HCT116 (cell line): ENCODE measurements at places on chromosomes 12 and 14.

DNA sequence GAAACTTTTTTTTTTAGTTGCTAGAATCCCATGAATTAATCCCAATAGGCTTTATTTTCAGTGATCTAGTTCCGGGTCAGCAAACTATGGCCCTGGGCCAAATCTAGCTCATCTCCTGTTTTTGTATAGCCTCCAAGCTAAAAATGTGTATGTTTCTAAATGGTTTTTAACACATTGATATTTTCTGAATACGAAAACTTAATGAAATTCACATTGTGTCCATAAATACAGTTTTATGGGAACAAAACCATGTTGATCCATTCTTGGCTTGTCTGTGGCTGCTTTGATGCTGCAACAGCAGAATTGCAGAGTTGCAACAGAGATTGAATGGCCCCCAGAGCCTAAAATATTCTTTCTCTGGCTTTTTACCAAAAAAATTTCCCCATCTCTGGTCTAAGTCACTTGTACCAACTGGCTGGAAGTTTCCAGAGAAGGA lies 47.5 kb downstream of the ZNF664 start:
- no peak for DNase-seq

- no peak for DNase-seq
These were observed 129.9 kb downstream of the NPAS3 start for GRCh38 chr14:33068626-33069025.

DNA sequence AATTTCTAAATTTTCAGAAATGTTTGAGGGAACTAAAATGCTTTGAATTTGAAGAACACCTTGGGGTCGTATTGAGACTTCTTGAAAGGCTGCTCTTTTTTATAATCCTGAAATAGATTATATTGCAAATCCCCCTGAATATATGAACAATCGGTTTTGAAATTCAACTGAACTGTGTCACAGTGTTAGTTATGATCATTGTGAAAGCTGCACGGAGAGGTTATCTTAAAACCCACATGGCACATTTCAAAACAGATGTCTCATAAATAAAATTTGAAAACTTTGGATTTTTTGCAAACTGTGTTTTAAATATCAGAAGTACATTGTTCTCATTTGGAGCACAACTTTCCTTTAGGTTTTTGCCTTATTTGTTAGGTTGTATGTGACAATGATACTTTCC lies 218.4 kb downstream of the TMEM117 start:
- DNase-seq, result no peak

GRCh38 chr14:103694572-103695026 lies 20.7 kb downstream of the XRCC3 start:
- no peak for DNase-seq

- DNase-seq, result no peak
These were observed 150.1 kb downstream of the NAV3 start for GRCh38 chr12:77980782-77981181.

GRCh38 chr14:51441001-51441400 lies 201.0 kb downstream of the TMX1 start:
- no peak for DNase-seq

GRCh38 chr12:81114226-81114625 lies 36.3 kb downstream of the ACSS3 start:
- DNase-seq, result no peak

GRCh38 chr14:58294201-58294600 lies 4.2 kb upstream of the ARID4A start:
- DNase-seq, result no peak

DNA sequence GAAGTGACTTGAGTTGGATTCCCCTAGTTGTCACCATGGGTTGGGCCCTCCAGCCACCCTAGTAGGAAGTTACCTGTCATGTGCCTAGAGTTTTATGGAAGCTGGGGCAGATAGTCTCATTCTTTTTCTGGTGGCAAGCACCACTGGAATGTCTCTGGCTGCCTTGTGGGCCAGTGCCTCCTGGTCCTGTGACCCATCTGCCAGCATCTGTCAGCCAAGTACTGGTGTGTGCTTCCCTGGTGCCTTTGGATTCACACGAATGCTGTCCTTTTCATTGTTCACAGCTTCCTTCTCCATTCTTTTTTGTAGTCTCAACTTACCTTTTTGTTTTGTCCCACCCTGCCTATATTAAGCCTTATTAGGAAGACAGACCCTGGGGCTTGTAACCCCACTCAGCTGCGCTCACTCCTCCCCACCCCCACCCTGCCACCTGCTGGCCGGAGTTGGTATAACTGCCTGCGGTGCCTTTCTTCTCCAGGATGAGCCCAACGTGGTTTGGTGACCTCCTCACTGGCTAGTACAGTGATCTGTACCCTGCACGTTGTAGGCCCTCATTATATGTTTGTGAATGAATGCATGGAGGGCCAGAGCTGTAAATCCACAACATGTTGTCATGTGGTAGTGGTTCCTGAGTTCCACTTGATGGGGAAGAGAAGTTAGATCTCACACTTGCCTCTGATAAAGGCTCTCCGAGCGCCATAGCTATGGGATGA lies 125.7 kb downstream of the TSPAN9 start:
- no peak for DNase-seq

- DNase-seq, result peak; percentile 15
These were observed 527.3 kb upstream of the CCDC196 start for GRCh38 chr14:65958664-65959562.

DNA sequence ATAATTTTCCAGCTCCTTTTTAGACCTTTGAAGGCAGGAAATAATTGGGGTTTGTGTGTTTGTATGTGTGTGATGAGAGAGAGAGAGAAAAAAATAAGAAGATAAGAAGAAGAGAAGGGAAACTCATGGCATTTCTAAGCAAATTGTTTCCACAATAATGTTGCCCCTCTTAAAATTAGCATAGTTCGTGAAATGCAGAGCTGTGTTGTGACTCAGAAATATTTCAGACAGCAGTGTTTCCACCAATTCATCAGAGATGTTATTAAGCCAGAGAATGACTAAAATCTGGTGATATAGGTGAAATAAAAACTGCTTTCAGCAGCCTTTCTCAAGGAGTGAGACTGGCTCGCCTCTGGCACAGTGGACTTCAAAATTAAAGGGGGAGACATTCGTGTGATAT lies 65.9 kb upstream of the ARHGAP5 start:
- DNase-seq, result no peak

DNA sequence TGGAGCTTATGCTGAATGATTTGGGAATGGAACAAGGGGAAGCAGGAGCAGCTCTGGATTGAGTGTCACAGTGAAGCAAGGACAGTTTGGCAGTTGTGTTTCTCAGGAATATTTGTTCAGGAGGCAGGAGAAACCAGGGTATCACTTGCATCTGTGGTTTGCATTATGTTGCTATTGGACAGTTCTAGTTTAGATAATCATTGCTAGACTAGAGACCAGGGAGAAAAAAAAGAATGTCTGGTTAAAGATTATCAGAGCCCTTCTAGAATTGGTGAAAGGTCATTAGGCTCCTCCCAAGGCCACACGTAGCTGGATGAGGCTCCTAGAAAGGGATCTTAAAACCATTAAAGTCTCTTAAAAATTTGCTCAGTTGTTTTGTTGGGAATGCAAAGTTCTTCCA lies 17.0 kb upstream of the SRSF5 start:
- DNase-seq, result no peak

DNA sequence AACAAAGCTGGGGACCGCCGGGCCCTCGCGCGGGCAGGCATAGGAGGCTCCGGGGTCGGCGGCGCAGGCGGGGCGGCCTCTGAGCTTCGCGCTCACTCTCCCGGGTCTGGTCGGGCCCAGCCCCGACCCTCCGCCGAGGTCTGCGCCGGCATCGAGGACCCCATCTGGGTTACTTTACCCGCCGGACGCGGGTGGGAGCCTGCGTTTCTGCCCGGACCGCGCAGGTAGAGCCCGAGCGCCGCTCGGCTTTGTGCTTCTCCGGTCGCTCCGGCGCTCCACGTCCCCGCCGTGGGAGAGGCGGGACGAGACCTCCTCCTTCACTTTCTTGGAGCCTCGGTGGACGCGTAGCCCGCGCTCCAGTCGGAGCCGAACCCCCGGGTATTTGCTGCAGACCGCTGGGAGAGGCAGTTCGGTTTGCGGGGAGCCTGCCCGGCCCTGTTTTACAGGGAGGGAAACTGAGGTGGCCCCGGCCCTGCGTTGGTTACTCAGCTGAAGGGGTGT lies 63.2 kb downstream of the FBXL14 start:
- no peak for DNase-seq

DNA sequence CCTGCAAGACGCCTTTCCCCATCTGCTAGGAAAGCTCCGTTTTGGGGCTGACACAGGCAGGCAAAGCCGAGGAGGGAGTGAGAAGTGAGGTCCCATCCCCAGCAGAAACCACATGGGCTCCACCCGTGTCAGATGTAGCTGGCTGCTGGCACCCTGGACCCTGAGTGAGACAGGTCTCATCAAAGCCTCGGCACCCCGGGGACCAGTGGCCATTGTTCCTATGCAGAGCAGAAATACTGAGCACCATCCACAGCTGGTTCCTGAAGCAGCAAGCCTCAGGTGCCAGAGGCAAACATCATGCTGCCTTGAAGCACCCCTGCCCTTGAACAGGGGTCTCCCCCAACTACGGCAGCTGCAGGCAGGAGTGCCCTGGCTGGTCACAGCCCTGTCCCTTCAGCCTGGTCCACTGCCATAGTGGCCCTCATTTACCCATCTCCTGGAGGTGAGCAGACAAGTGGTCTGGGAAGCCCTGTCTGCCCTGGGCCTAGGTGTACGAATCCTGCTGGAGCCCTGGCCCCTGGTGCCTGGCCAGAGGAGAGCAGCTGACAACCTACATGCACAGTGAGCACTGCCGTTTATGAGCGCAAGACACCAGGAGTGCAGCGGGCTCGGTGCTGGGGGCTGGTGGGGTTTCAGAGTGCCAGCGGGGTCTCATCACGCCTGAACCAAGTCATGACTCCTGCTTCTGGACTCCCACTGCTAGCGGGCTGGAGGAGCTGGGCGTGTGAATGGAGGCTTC lies 289.8 kb upstream of the RTL1 start:
- DNase-seq, result no peak

GRCh38 chr12:99833397-99833796 lies 151.3 kb downstream of the ANKS1B start:
- no peak for DNase-seq

GRCh38 chr12:79618848-79619404 lies 71.8 kb downstream of the PAWR start:
- DNase-seq, result no peak

- DNase-seq, result peak; percentile 57
These were observed 16.4 kb upstream of the SELPLG start for GRCh38 chr12:108650083-108650482.

- DNase-seq, result no peak
These were observed 13.9 kb upstream of the DEGS2 start for GRCh38 chr14:100173353-100173752.

- no peak for DNase-seq
These were observed 187.0 kb downstream of the ETV6 start for GRCh38 chr12:11836282-11837151.

- no peak for DNase-seq
These were observed 89.4 kb downstream of the R3HDM2 start for GRCh38 chr12:57341275-57341990.

DNA sequence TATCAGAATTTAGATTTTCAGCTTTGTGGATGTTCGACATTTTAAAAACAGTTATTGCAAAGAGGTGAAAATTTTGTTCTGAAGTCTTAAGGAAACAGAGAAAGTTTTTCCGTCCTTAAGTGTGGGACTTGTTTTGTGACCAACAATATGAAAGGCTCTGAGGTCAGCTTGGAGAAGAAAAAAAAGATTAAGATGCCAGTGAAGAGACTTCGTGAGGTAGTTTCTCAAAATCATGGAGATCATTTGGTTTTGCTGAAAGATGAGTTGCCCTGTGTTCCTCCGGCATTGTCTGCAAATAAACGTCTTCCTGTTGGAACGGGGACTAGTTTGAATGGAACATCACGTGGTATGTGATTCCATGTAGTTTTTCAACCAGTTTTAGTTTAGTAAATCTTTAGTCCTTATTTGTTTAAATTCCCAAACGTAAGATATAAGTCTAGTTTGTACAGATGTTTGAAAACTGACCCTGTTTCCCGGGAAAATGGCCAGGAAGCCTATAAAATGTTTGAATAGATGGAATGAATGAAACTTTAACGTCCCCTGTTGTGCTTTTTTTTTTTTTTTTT lies 682 bp downstream of the KIAA0586 start:
- DNase-seq, result peak; percentile 33

GRCh38 chr14:55938249-55938791 lies 179.9 kb upstream of the PELI2 start:
- DNase-seq, result no peak

GRCh38 chr14:91361233-91361811 lies 56.3 kb downstream of the CCDC88C start:
- DNase-seq, result no peak

GRCh38 chr14:94320243-94320642 lies 2.9 kb downstream of the SERPINA6 start:
- no peak for DNase-seq

- DNase-seq, result no peak
These were observed 9.1 kb downstream of the FAM181A start for GRCh38 chr14:93936245-93936644.

DNA sequence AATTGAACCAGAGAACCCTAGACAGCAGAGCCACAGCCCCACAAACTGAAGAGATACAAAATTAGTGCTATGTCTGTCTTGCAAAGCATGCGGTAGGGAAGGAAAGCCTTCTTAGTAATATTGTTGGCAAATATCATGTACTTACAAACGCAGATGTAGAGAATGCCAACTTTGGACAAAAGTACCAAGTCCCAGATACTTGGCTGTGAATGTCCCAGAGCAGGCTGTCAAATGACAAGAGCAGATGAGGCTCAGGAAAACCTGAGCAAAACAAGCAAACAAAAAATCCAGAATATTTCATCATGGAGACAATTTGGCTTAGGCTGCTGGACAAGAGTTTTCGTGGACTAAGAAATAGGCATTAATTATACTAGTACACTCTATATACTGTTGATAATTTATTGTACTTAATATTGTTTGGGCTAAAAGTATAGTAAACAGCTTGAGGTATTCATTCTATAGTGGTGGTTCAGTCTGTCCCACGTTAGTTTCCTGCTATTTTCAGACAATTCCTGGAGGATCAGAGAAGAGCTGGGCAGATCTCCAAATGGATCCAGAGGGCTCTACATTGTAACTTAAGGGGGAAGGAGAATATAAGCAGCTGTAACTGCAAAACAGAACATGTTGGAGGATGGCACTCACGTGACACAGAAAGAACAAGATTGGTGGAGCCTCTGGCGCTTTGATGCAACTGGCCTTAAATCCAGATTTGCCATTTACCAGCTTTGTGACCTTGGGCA lies 329.8 kb downstream of the ATP23 start:
- DNase-seq, result no peak

GRCh38 chr14:30925254-30925653 lies 50.9 kb downstream of the COCH start:
- DNase-seq, result no peak

DNA sequence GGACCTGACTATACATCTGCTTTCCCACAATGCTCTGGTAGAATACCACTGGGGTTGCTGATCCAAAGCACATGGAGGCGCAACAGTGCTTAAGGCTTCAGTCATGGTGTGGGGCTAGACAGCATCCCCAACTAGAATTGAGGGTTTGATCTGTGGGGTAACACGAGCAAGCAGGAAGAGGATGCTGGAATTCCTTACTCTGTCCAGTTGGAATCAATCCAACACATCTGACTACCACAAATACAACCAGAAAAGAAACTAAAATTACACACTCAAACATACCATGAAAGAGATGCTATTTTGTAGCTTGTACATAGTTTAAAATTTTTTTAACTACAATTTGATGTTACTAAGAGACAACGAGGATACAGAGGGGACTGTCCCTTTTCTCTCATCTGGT lies 40.4 kb upstream of the GTF2A1 start:
- no peak for DNase-seq

- no peak for DNase-seq
These were observed 7.0 kb downstream of the ISCA2 start for GRCh38 chr14:74500417-74501134.
